ENCODE measurements at places on chromosomes 2 and 18.
A peak's percentile ranks its signal among the peaks of the same experiment; 100 is the strongest.

DNA sequence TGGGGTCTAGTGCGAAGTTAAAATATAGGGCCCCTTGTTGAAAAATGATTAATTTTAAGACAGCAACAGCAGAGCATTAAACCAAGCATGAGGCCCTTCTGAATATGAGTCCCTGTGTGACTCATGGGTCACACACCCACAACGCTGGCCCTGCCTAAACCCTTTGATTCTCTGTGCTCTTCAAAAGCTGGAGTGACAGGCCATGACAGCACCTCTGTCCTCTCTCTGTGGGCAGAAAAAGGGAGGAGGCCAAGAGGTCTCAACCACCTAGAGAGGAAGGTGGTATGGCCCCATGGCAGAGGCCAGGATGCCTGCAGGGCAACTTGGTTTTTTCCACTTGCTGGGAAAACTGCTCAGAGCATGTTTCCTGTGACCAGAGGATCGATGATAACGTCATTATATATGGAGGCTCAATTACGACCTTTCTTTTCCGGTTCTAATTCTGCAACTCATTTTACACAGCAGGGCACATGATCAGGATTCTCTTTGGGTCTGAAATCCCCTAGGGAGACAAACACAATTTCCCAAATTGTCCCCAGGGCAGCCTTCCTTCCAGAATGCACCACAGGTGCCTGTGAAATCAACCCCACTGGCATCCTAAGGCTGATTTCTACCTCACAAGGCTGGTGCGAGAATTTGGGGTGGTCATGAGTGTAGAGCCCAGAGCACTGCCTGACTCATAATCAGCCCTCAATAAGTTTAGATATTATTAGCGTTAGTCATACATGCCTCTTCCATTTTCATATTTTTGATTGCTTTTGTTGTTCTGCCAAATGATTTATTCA, 102.0 kb upstream of the PPP1CB start:
- peak; percentile 66 for DNase-seq

GRCh38 chr18:63346480-63347183, 20.4 kb downstream of the KDSR start:
- DNase-seq, result no peak

GRCh38 chr2:239015901-239016675, 168.2 kb downstream of the TWIST2 start:
- DNase-seq, result no peak

- DNase-seq, result peak; percentile 7
Measured at GRCh38 chr2:172849519-172850217, 114.0 kb downstream of the RAPGEF4 start.

- no peak for DNase-seq
Measured at GRCh38 chr2:120917886-120918285, 182.2 kb downstream of the GLI2 start.

GRCh38 chr2:149103081-149103620, 64.7 kb downstream of the LYPD6B start:
- DNase-seq, result no peak

GRCh38 chr2:177900082-177900481, 172.5 kb downstream of the PDE11A start:
- DNase-seq, result peak; percentile 10

DNA sequence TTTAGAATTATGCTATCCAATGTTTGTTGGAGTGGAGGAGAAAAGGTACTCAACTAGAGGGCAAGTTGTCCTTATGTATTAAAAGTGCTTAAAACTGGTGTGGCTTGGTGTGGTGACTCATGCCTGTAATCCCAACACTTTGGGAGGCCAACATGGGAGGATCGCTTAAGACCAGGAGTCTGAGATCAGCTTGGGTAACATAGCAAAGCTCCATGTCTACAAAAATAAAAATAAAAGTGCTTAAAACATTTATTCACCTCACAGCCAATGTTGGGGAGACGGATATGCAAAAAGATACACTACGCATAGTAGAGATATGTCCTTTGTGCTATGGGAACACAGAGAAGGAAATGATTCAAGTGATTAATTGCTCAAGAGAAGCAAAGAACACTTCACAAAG, 19.3 kb upstream of the TNFAIP6 start:
- no peak for DNase-seq

GRCh38 chr2:107584577-107584976, 242.1 kb upstream of the RGPD4 start:
- no peak for DNase-seq

DNA sequence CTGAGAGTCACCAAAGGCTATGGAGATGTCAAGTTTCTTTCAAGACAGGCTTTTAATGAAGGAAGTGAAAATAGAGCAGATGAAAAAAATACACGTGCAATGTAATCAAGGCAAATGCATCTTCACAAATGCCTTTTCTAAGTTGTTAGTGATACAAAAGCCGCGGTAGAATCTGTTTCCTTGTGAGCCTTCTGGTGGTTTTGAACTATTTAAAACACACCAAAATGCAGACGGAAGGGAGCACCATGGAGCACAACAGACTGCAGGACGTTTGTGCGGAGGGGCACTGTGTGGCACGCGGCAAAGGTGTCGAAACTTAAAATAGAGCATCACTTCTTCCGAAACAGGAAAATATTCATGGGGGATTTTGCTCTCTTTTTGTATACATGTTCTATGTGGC, 65.0 kb upstream of the BOD1L2 start:
- DNase-seq, result no peak

DNA sequence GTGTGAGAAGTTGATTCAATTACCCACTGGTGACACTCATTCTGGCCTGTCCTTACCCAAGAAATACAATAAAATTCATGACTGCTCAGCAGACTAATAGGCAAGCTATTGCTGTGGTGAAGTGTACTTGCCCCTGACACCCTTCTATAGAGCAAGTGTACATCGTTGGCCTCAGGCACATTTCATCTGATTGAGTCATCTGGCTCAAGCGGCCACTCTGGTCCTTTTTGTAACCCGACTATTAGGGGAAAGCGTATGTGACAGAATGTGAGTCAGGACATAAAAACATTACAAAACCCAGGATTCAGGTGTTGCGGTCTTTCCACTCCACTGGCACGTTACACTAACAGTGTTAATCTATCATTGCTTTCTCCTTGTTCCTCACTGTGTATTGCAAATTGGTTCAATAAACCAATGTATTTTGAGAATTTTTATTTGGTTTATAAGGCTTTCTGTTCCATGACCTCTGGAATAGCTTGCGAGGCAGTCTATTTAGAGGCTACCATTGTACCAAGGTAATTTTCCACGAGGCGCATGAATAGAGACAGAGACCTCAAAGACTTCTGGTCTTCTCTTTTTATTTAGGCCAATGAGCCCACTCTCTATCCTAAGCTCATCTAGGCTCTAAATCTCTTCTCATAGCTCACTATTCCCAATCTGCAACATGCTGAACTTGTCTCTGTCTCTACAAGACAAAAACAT, 10.2 kb upstream of the TTC32 start:
- no peak for DNase-seq

GRCh38 chr18:57837917-57838548, 34.9 kb upstream of the ATP8B1 start:
- no peak for DNase-seq

DNA sequence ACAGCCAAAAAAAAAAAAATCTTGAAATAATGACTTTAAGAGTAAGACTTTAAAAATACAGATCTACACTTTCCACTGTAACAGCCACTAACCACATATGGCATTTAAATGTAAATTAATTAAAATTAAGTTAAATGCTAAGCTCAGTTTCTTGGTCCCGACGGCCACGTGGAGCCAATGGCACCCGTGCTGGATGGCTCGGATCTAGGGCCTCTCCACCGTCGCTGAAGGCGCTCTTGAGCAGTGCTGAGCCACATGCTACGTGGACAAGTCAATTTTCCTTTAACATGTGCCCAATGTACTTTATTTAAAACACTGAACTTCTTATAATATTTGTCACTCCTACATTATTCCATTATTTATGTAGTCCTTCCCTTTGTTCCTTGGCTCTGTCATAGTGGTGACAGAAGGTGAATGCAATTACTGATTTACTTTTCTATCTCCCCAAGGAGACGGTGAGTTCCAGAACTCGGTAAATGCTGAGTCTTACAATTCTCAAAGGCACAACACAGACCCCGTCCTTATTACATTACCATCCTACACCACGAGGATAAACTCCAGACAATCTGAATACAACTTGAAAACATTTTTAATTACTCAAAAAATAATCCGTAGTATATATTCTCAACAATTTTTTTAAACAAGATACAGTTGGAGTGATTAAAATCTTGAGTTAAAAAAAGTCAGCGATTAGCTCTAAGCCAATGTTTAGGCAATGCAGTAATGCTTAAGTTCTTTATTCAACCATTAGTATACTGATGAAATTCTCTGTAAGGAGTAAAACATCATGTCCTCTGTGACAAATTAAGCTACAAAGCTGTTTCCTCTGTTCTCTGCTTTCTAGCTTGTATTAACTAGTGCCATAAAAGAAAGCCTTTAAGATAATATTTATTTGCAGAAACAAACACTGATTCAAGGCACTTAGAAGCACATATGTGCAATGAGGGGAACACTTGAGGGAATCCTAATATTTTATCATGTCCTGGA, 95.1 kb downstream of the AFF3 start:
- DNase-seq, result no peak

DNA sequence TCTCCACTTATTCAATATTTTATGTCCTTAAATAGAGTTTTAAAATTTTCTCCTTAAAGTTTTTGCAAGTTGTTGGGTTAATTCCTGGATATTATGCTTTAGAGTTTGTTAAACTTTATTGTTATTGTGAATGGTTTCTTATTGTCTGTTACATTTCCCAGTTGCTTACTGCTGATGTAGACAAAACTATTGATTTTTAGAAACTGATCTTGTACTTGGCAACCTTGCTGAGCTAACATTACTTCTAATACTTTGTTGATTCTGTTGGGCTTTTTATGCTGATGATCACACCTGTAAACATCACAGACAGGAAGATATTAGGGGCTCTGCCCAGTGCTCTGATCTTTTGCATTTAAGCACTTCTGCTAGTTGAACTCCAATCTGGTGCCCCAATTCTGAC, 2.8 kb upstream of the CLIP4 start:
- no peak for DNase-seq

GRCh38 chr2:85536479-85536878, 2.5 kb upstream of the MAT2A start:
- no peak for DNase-seq

DNA sequence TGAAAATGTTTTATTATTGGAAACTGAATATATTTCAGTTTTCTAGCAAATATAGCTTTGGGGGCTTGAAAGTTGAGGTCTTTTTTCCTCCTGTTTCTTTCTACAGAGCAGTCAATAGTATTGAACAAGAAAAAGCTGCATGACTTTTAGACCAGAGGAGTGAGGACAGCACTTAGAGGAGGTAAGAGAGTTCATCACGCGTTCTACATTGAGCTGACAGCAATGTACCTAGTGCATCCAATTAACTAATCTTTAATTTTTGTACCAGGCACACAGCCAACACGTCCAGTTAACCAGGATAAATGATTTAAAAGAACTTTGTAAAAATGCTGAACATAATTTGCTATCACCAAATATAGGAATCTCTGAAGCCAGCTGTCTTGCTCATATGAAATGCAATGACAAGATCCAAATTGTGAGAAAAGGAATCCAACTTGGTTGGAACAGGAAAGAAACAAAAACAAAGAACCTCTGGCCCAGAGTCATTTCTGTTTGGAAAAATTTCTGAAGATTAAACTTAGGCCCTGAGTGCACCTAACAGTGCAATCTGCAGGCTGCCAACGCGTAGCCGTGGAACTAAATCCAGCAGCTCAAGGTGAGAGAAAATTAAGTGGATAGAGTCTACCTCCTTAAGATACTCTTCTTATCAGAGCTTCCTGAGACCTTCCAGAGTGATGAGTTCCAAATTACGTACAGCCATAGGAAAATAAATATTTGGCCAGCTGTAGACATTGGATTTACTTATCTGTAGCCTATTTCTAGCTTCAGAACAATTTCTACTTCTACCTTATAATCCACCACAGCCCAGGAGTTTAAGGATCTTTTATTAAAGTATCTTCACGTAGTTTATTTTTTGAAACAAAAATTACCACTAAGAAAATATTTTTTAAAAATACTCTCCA, 20.6 kb upstream of the SPTBN1 start:
- no peak for DNase-seq

DNA sequence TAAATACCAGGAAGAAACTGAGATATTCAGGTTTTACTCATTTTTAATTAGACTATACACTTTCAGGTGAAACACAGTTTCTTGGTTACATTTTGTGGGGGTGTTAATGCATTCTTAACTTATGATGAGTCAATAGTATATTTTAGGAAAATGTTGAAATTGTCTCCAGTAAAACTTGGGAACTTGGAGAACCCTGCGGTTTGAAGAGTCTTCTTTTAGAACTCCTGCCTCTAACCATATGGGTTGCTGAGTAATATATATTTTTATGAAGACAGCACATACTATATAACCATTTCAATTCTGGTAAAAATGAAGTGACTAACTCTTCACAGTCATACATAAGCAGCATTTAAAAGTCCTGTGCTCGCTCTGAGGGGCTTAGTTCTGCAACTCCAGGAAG, 308.2 kb upstream of the LRATD1 start:
- no peak for DNase-seq

GRCh38 chr2:235670974-235671787, 177.3 kb downstream of the AGAP1 start:
- DNase-seq, result peak; percentile 78

GRCh38 chr18:13186687-13187086, 31.9 kb upstream of the LDLRAD4 start:
- DNase-seq, result no peak

DNA sequence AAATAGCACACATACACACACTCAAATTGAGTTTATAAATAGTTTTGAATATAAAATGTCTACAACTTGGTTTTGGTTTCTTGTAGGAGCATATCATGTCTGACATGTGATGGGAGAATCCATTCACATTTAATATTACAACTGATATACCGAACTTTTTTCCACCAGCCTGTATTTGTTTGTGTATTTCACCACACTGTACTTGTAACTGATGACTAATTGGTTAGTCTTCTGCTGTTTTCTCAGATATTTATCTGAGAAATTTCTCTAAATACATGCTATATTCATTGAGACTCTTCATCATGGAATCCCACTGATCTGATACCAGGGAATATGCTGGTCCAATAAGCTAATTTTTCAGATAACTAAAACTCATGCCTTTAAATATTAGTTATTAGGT, 56.3 kb upstream of the UBXN4 start:
- DNase-seq, result no peak

Measured in NCI-H69 (cell line).